ENCODE measurements at places on chromosomes 6 and 20.

DNA sequence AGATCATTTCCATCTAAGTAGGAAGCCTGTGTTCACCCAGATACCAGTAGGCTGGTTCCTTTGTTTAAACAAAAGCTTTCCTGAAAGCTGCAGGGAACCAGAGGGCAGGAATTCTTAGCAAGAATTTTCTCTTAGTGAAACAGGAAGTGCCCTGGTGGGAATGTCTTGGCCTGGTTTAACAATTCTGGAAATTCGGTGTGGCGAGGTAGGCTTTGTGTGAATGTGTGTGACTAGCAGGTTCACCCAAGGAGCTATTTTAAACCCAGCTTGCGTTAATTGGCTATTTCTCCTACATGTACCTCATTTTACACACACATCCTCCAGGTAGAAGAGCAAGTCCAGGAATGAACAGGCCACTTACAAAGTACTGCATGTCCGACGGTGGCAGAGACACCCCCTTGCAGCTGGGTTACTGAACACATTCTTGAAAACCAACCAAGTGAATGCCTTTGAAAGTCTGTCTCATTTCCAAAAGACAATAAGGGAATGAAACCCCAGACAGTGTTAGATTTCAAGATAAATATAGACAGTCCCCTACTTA is 64.6 kb downstream of the GFOD1 start:
- DNase-seq = no peak

GRCh38 chr6:144469144-144469575 is 184.0 kb downstream of the UTRN start:
- DNase-seq = no peak

DNA sequence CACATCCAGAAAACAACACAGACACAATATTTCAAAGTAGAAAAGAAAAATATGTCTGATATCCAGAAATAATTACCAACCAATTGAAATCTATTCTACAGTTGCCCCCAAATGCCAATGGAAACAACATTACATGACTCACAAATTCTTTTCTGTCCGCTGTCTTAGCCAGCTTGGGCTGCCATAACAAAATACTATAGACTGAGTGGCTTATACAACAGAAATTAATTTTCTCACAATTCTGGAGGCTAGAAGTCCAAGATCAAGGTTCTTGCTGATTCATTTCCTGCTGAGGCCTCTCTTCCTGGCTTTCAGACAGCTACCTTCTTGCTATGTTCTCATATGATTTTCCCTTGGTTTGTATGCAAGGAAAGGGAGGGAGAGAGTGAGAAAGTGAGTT is 698.1 kb downstream of the DHX35 start:
- DNase-seq = no peak

DNA sequence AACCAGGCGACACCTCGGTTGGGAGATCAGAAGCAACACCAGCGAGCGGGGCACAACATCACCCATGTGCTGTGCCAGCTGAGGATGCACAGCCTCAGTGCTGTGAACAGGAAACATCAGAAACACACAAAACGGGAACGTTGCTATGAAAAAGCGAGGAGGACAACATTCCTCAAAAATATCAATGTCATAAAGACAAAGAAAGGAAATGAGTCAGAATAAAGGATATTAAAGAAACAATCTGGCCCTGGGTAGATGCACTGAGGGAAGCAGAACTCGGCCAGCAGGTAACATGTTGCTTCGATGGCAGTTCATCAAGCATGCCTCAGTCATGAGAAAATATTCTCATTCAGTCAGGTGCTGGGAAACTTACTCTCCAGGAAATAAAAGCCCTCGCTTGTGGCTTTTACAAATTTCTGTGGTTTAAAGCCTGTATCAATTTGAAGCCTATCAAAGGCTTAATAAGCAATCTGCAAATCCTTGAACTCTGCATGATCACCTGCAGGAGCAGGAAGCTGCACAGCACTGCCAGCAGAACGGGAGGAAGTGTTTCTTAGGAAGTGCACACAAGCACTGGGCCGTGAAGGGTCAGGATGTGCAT is 77.5 kb downstream of the GINS1 start:
- no peak for DNase-seq

Data from activated CD8-positive, alpha-beta memory T cell treated with anti-CD3 and anti-CD28 coated beads for 1 hour (primary cell).